ENCODE measurements at places on chromosomes 1 and 21.

GRCh38 chr1:109111386-109112055 is 2.4 kb upstream of the ELAPOR1 start:
- DNase-seq = no peak

DNA sequence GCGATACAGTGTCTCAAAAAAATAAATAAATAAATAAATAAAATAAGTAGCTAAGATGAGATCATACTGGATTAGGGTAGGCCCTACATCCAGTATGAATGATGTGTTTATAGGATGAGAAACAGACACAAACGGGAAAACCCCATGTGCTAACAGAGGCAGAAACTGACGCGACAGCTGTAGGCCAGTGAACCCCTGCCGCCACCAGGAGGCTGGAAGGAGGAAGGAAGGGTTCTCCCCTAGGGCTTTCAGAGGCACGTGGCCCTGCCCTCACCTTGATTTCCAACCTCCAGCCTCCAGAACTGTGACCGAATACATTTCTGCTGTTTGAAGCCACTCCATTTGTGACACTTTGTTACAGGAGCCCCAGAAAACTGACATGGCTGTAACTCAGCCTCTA is 38.5 kb downstream of the CHD5 start:
- DNase-seq = no peak

- DNase-seq = no peak
Measured at GRCh38 chr1:112540226-112540794, 31.5 kb downstream of the WNT2B start.

- DNase-seq = no peak
Measured at GRCh38 chr1:24903955-24904730, 25.9 kb downstream of the RUNX3 start.

DNA sequence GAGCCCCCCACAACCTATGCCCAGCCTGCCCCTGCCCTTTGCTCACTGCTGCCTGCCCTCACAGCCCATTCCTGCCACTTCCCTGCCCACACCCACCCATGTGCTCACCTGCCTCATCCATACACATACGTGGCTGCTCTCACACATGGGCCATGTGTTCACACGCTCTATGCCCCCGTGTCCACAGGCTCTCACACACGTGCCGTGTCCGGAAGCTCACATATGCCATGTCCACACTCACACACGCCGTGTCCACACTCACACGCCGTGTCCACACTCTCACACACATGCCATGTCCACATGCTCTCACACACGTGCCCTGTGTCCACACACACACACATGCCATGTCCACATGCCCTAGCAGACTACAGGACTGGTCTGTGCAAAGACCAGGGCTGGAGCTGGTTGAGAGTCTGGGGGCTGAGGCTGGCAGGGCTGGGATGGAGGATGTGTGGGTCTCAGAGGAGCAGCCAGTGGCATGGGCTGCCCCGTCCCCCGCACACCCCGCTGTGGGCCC is 583 bp upstream of the RNF223 start:
- no peak for DNase-seq

GRCh38 chr1:31874942-31875341 is 59.1 kb upstream of the SPOCD1 start:
- no peak for DNase-seq

DNA sequence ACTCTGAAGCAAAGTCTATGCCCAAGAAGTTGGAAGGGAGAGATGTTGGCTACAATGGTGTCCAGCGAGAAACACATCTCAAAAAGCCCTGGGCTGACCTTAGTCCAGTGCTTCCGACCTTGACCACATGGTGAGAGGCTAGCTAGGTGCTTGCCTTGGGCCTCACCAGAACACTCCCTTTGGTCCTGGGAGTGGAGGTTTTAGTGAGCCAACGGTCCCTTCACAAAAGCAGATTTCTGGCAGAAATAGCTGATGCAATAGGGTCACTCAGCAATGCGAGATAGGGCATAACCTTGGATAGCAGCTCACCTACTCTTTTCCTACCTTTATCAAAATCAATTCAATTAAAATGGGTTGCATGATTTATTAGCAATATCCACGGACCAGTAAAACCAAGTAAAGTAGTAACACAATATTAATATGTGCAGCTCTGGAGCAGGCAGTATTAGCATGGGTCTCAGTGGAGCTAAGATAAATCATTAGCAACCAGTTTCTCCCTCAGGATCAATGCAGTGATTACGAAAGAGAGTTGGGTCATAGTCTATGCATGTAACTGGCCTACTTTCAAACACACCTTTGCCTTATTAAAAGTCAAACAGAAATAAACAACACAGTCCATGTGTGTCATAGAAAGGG is 1.9 kb downstream of the SLC30A10 start:
- DNase-seq = no peak

GRCh38 chr1:164780111-164780812 is 221.3 kb downstream of the PBX1 start:
- no peak for DNase-seq

- no peak for DNase-seq
Measured at GRCh38 chr1:223016890-223017289, 126.2 kb downstream of the TLR5 start.
